ENCODE measurements at places on chromosomes 6 and 20.

GRCh38 chr6:148780918-148781436 is 34.1 kb downstream of the UST start:
- no peak for DNase-seq

DNA sequence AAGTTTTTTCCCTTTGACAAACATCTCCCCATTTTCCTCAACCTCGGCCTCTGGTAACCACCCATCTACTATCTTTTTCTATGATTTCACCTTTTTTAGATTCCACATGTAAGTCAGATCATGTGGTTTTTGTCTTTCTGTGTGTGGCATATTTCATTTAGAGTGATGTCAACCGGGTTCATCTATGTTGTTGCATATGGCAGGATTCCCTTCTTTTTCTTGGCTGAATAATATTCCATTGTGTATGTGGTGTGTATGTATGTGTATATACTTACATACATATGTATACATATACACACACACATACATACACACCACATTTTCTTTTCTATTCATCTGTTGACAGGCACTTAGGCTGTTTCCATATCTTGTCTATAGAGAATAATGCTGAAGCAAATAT is 22.2 kb upstream of the PHIP start:
- DNase-seq = no peak

GRCh38 chr6:36848658-36849441 is 9.6 kb upstream of the CPNE5 start:
- no peak for DNase-seq

GRCh38 chr20:61887596-61888093 is 178.0 kb downstream of the TAF4 start:
- peak; percentile 17 for DNase-seq

DNA sequence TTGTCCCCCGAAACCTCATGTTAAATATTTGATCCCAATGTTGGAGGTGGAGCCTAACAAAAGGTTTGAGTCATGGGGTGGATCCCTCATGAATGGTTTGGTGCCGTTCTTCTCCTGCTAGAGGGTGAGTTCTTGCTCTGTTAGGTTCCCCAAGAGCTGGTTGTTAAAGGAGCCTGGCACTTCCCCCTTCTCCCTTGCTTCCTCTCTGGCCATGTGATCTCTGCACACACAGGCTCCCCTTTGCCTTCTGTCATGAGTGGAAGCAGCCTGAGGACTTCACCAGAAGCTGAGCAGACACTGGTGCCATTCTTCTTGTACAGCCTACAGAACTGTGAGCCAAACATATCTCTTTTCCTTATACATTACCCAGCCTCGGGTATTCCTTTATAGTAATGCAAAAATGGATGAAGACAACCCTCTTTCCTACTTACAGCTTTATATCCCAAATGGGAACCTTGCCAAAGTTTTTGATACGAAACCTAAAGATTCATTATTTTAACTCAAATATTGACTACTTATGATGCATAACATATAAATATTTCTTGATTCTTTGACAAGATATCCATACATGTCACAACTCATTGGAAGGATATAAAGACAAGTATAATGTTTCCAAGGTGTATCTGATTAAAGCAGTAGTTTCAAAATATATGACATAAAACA is 61.0 kb downstream of the RNF182 start:
- DNase-seq = no peak

DNA sequence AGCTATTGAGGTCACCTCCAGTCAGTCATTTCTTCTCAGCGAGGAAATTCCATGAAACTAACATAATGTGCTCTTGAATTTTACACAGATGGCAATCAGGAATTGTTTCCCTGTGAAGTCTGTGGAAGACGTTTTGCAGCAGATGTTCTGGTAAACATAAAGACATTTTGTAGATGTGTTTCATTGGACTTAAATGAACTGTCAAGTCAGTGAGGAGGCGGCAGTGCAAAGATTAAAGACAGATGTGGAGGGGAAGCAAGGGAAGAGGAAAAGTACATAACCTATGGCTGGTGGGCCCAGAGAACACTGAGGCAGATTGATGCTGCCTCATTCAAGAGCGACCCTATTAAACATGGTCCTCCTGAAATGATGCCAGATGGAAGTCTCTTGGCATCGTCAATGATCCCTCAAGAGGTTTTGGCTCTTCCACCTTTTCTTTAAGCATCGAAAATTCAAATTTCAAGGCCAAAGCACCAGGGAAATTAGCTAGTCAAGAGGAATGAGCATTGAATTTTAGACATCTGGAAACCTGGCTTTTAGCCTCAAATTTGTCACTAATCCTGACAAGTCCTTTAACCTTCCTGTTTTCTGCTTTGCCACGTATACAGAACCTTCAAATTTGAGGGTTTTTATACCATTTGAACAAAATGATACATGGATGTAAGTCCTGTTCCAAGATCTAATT is 20.1 kb downstream of the ZC2HC1B start:
- peak; percentile 59 for DNase-seq

- no peak for DNase-seq
These were observed 89.4 kb downstream of the RTN4IP1 start for GRCh38 chr6:106539936-106540335.

DNA sequence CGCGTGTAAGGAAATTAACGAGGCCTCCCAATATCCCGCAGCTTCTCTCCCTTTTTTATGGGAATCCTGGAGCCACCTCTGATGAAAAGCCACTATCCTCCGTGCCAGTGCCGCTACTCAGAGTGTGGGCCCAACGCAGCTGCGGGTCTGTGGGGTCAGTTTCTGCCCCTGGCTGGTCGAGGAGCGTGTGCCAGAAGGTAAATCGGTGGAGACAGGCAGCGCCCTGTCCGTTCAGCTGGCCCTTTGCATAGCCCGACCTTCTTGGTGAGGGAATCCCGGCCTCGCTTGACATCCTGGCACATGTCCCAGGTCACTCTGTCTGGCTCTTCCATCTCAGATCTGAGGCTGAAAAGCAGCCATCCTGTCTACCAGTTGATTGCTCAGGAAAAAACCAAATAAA is 4.6 kb downstream of the THBS2 start:
- DNase-seq = no peak

DNA sequence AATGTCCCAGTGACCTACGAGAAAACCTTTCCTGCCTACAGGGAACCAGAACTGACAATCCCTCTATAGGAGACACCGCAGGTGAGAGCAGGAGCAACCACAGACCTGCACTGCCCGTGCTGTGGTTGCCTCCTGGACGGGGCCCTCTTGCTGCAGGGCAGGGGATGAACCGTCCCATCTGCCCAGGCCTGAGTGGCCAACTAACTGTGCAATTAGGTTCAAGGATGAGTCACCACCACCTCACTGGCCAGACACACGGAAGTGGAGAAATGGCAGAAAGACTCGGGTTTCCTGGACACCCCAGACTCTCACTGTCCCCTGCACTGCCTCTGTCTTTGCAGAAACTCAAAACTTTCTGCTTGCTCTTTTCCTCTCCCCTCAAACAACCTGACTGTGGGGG is 13.8 kb upstream of the HLA-G start:
- DNase-seq = no peak

DNA sequence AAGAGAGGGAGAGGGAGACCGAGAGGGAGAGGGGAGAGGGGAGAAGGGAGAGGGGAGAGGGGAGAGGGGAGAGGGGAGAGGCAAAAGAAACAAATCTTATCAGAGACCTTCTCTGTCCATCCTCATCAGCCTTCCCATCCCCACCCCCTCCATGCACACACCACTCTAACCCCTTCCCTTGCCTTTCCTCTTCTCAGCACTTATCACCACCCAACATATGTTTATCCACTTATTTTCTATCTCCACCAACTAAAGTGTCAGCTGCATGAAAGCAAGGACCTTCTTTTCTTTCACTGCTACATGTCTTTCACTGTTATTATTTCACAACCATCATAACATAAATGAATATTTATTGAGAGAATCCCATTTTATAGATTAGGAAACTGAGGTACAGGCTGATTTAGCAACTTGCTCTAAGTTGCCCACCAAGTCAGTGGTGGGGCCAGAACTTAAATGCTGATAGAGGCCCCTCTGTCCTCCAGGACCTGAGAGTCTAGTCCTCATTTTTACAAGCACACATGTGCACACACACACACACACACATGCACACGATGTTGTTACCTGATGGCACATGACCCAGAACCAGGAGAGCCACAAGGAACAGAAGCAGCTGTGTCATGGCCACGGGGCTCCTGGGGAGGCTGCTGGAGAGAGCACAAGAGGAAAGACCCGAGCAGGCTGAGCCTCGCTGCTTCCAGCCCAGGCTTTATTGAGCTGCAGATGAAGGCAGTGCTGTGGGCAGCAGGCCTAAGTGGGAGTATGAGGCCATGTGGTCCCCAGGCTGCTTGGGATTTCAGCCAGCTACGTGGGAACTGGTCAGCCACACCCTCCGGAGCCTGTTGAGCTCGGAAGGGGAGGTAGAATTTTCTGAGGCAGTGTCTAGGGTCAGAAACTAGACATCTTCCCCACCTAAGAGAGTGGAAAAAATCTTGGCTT is 2.3 kb downstream of the DEFB124 start:
- peak; percentile 50 for DNase-seq

GRCh38 chr20:53827292-53828087 is 233.9 kb upstream of the ZNF217 start:
- no peak for DNase-seq

- DNase-seq = no peak
These were observed 132.5 kb downstream of the PREX1 start for GRCh38 chr20:48695255-48695654.

DNA sequence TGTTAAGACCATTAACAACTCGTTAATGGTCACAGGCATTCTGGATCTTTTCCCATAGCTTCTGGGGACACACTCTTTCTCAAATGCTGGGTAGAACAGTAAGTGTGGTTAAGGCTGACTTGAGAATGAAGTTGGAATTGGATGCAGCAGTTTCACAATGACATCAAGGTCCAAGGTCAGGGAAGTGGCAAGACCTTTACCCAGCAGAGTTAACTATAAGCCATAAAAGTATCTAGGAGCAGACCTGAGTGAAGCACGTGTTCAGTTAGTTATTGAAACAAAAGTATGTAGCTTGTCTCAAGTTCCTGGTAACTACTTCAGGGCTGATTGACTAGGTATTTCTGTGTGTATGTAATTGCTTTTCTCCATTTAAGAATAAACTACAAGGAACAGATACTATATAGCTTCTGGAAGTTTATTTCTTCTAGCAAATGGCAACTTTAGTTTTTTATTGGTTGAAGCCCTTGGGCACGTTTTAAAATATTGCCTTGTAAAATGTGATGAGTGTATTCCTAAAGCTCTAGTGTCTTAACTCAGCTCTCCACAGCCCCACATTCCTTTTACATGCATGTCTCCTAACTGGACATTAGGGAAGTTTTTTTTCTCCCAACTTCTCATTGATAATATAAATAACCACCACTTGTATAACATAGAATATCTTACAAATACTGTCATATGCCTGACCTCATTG is 479.0 kb upstream of the CITED2 start:
- no peak for DNase-seq
